KBM-7 (cell line): ENCODE measurements at places on chromosomes 11 and 22.

DNA sequence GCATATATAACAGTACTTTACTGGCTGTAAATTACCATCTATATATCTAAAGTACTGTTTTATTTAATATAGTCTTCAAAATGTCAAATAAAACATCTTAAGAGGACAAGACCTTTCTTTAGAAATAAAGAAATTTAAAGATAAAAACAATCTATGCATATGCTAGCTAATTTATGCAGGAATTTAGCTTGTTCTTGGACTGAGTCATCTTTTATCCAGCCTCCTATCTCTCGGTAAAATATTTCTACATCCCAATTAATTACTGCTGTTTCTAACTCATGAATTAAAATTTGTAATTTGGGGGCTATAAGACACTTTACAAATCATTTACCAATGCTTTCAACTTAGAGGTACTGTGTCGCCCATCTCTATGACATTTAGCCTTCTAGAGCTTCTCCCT is 72.8 kb upstream of the DDI1 start:
- no peak for DNase-seq

GRCh38 chr11:95128602-95129001 is 39.0 kb downstream of the ENDOD1 start:
- DNase-seq = no peak

DNA sequence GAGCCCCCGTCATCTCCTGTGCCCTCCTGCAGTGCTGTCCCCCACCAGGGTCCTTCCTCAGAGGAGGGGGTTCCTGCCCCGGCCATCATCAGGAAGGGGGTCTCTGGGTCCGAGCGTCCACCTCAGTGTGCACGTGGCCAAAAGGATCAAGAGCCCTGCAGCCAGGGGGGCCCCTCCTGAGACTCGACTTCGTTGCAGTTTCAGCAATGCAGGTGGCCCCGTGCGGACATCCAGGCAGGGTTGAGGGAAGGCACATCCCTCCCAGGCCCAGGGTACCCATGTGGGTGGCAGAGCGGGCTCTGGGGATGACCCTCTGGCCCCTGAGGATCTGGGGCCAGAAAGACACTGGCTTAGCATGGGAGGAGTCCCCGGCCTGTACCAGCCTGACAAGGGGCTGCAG is 41.3 kb downstream of the LRP5 start:
- DNase-seq = no peak

GRCh38 chr11:12689029-12689755 is 15.0 kb downstream of the TEAD1 start:
- DNase-seq = no peak

- no peak for DNase-seq
These were observed 126.4 kb upstream of the ZBED5 start for GRCh38 chr11:10984250-10984649.

GRCh38 chr22:19149047-19149883 is 827 bp downstream of the GSC2 start:
- no peak for DNase-seq

DNA sequence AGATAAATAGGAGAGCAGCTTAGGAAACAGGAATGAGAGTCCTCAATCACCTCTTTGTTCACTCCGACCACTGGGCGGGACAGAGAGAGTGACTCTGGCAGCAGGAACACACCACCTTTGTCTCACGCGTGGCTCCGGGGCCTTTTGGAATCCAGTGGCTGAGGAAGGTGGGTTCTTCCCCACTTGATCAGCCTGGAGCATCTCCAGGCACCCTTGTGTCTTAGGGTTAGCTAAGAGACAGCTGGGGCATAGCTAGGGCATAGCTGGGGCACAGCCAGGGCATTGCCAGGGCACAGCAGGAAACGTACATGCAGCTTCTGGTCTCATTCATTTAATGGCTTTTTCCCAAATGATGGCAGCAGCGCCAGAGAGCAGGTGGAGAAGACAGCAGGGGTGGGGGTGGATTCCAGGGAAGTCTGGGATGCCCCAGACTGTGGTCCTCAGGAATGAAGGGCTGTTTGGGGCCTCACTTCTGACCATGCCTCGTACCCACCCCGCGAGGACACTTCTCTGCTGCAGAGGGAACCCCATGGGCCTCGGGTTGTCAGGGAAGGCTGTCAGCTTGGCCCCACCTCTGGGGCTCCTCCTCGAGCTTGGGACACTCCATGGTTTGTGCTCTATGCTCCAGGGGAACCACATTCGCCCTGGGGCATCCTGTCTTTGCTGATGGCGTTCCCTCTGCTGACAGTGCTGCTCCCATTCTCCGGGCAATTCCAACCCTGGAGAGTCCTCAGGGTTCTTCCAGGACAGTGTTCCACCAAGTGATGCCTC is 30.4 kb upstream of the SHANK2 start:
- no peak for DNase-seq

- no peak for DNase-seq
These were observed 88.5 kb downstream of the BRD1 start for GRCh38 chr22:49739138-49739537.

- DNase-seq = no peak
These were observed 50.6 kb upstream of the ARHGAP42 start for GRCh38 chr11:100636536-100636935.

GRCh38 chr11:117669062-117669461 is 128.0 kb downstream of the DSCAML1 start:
- DNase-seq = no peak

- DNase-seq = no peak
These were observed 229.5 kb upstream of the MPPED2 start for GRCh38 chr11:30815619-30816018.

GRCh38 chr11:105449100-105449734 is 160.7 kb upstream of the GRIA4 start:
- no peak for DNase-seq

DNA sequence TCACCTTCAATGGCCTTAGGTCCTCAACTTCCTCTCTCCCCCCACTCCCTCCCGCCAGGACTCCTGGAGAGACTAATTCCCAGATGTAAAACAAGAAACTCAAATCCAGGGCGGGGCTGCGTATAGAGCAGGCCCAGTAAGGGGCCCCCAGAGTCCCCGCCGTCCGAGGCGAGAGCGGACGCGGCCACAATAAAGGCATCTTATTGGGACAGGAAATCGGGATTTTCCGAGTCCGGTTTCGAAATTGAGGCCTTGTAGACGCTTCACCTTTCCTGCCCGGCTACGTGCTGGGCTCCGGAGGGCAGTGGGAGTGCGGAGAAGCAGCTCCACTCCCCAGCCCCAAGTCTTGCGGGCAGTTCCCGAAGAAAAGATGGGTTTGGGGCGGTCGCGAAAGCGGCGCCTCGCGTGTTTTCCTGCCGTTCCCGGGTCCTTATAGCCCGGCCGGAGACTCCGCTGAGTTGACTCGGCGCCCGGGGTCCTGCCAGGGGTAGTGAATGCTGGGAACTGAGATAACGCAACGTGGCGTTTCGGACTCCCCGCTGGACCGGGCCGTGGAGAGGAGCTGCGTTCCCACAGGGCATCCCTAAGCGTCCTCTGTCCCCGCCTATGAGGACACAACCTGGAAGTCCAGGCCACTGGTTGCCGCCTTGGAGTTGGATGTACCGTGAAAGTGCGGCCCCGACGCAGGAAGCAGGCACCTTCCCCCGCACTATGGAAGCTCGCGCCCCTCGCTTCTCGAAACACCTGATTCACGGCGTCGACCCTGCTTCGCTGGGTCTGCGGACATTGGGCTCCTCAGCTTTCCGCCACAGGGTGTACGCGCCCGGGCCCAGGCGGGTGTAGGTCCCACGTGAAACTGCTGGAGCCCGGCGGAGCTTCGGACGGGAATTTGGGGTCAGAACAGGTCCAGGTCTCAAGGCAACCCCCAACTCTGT is 4.8 kb upstream of the CHRM1 start:
- no peak for DNase-seq

DNA sequence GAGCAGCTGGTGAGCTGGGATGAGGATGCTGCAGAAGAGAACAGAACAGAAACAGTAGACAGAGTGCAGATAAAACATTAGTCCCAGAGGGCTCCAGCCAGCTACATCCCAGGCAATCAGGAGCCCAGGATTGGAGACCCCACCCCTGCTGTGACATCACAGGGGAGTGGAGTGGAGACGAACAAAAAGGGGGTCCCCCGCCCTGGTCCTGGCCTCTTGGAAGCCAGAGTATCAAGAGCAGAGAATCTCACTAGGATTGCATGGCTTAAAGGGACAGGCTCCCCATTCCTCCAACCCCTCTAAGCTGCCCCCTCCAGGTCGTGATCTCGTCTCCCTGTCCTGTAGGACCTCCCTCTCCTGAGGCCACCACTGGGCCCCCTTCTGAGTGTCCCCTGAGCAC is at the start of gene P2RX3:
P2RX3 (plus strand) TSS at position 211 of the 400 bp plus-strand sequence. CDS start 199 bp downstream, outside the sequence.
- no peak for DNase-seq

GRCh38 chr11:13955971-13956421 is 6.5 kb upstream of the SPON1 start:
- DNase-seq = peak; percentile 45

DNA sequence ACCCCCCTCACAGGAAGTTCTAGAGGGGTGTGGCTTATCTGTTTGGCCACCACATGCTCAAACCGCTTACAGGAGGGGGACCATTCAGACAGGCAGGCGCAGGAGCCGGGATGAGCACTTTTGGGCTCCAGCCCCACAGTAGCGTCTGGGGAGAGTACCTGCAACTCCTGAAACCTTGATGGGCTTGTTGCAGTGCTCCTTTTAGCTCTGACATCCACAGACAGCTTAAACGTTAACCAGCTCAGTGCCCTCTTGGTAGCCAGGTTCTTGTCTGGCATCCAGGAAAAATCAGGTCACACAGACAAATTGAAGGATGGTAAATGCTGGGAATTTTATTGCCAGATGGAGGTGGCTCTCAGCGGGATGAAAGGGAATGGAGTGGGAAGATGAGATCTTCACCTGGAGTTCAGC is 326.3 kb downstream of the ETS1 start:
- no peak for DNase-seq

DNA sequence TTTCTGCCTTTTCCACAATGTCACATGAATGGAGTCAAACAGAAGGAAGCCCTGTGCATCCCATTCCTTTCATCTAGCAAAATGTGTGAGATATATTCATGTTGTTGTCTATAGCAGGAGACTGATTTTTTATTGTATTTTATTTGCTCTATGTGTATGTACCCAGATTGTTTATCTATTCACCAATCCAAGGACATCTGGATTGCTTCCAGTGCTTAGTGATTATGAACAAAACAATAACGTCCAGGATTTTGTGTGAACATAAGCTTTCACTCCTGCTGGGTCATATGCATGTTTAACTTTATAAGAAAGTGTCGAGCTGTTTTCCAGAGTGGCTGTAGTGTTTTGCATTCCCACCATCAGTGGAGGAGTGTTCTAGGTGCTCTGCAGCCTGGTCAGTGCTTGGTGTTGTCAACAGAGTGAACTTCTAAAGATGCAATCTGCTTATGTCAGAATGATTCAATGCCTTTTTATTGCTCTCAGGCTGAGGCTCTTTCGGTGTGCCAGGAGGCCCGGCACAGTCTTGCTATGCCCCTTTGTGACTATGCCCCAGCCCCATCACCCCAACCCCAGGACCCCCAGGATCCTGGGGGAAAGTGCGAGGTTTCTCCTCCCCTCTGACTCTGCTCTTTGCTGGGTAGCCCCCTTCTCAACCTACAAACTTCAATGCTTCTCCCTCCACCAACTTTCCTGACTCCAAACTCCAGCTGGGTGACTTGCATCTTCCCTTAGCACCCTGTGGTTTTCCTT is 19.9 kb upstream of the SYT13 start:
- no peak for DNase-seq

- DNase-seq = no peak
These were observed 49.8 kb upstream of the SPATA19 start for GRCh38 chr11:133895061-133895479.

DNA sequence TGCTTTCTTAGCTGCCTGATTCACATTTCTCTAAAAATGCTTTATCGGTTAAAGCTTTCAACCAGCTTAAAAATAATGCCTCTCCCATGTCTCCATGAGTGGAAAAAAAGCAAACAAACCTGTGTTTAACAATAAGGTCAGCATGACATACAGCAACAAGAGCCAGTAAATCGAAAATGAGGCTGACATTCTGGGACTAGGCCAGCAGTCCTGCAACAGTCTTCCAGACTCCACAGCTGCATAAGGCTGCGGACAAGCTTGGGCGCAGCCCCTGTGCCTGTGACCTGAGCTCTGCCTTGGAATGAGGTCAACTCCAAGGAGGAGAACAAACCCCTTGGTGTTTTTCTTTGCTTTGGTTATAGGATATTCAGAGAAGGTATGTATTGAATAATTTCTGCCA is 95.5 kb downstream of the PGR start:
- DNase-seq = no peak

GRCh38 chr11:126702165-126702720 is 298.3 kb downstream of the KIRREL3 start:
- no peak for DNase-seq

GRCh38 chr11:2175659-2176058 is 4.0 kb upstream of the TH start:
- no peak for DNase-seq

DNA sequence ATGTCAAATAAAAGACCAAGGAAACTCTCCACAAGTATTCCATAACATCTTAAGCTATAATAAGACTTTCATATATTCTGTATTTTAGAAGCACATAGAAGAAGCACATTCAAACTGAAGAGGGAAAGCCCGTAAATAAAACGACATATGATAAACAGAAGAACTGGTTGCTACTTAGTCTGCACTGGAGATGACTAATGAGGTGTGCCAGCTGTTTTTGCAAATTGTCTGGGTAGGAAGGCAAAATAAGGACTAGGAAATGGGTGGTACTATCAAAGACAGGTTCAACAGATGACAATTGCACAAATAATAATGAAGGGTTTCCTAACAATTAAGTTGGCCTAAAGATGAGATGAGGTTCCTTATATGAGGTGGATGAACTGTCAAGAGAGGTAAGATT is 593.2 kb upstream of the CCDC179 start:
- no peak for DNase-seq

GRCh38 chr11:57072640-57073039 is 83.9 kb downstream of the OR5AK2 start:
- no peak for DNase-seq

GRCh38 chr11:46675949-46676348 is 24.5 kb downstream of the ARHGAP1 start:
- no peak for DNase-seq

DNA sequence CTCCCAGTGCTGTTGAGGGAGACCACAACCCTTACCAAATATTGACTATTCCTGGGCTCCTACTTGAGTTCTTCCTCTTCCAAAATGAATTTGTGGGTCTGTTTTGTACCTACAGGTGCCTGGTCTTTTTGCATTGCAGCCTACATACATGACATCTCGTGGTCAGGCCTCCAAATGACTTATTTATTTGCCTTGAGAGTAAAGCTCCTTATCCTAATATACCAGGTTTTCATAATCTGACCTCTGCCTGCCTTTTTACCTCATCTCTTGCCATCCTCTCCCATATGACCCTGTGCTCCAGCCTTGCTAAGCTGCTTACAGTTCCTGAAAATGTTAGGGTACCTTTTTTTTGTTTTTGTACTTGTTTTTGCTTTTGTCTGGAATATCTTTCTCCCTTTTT is 130.4 kb downstream of the UVRAG start:
- DNase-seq = no peak

DNA sequence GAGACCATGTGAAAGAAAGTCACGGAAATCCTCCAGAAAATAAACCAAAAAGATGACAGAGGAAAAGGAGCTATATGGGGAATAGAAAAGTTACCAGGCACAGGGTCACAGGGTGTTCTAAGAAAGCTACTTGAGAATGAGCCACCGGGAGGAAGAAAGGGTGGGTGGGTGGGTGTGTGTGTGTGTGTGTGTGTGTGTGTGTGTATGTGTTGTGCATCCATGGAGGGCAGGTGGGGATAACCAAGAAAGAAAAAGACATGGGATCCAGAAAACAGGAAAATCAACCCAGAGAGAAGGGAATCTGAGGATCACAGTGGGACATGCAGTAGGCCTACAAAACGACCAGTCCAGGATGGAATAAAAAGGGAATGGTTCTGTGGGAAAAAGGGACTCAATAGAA is 3.7 kb downstream of the APOL2 start:
- DNase-seq = no peak
